ENCODE measurements at places on chromosomes 2 and 18. TPM values are rescaled to one million over a fixed set of nuclear protein-coding genes. Genes with fewer than 3 reads are reported as not detected.

Gene ARHGAP28
- total RNA-seq = 7.9 TPM

Gene PHOSPHO2
- total RNA-seq = 7.2 TPM

Gene LMAN1
- total RNA-seq = 61.1 TPM

Gene GPD2
- 46.3 TPM for total RNA-seq

- no peak for DNase-seq
Observed at GRCh38 chr2:40127890-40128557, 323.9 kb downstream of the SLC8A1 start.

DNA sequence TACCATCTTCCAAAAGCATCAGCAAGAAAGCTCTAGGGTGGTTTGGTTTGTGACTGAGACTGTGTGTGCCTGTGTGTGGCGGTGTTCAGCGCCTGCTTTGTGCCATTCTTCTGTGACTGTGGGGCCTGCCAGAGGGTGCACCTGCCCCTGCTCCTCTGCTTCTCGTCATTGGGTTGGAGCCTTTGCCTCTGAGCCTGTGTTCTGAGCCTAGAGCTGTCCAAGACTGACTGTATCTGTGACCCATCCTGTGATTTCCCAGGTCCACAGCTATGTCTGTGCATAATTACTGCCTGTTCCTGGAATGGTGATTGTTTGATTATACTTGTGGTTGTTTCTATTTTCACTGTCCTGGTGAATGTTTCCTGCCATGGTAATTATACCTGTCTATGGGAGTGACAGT, 57.1 kb upstream of the KLHL29 start:
- DNase-seq = no peak

- DNase-seq = no peak
Observed at GRCh38 chr2:88452980-88453582, 588 bp upstream of the FOXI3 start.

DNA sequence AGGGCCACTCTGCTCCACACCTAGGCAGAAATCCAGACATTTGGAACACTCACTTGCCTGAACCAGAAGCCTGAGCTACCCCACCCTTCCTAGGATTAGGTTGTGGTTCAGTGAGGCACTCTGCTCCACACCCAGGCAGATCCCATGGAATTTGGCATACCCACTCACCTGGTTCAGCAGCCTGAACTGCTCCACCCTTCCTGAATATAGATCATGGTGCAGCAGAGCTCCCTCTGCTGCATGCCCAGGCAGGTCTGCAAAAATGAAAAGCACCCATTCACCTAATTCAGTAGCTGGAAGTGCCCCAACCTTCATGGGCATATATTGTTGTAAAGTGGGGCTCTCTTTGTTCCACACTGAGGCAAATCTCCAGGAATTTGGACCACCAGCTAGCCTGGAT, 185.1 kb upstream of the CNTNAP5 start:
- no peak for DNase-seq

Measured in H9 (cell line).